Amygdala (tissue), 56 donors: ENCODE measurements at places on chromosomes 4 and X.

- no peak for DNase-seq
Measured at GRCh38 chr4:186887752-186888151, 164.1 kb upstream of the FAT1 start.

GRCh38 chrX:42128020-42128419 lies 204.7 kb upstream of the CASK start:
- no peak for DNase-seq

GRCh38 chrX:107522901-107523300 lies 73.4 kb downstream of the FRMPD3 start:
- no peak for DNase-seq

DNA sequence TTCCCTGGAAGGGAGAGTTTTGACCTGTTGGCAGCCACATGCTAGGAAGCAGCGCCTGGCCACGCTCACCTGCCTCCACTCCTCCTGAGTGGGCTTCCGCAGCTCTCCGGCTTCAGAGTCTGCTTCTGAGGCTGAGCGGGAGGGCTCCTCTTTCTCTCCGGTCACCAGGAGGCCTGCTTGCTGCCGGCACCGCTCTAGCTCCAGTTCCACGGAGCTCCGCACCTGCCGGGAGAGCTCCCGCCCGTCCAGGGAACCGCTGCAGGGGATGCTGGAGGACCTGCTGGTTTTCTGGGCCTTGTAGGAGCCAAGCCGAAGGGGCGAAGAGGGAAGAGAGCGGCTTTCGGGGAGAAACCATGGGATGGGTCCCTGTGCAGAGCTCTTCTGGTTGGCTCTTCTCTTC lies 26.0 kb downstream of the PPEF2 start:
- DNase-seq = no peak

GRCh38 chrX:28178206-28178605 lies 197.0 kb upstream of the DCAF8L1 start:
- DNase-seq = no peak

DNA sequence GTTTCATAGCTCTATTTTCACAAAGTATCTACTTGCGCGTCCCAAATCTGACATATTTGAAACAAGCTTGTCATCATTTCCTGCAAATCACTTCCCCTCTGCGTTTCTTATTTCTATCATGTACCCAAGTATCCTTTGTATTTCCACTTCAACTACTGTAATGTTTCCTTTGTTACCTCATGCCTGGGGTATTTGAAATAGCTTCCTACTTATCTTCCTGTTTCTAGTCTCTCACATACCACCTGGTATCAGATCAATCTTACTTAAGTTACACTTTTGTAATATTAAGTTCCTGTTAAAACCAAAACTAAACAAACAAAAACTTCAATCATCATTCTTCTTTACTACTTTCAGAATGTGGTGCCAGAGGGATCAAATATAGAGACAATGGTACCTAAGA lies 93.6 kb upstream of the SMAD1 start:
- DNase-seq = no peak

- no peak for DNase-seq
Measured at GRCh38 chr4:114595921-114596320, 2.7 kb upstream of the UGT8 start.

GRCh38 chr4:141652161-141652778 lies 15.9 kb downstream of the IL15 start:
- no peak for DNase-seq

- DNase-seq = no peak
Measured at GRCh38 chrX:1248331-1249061, 20.1 kb upstream of the CSF2RA start.

GRCh38 chr4:33062155-33062806 lies 2342.1 kb downstream of the PCDH7 start:
- DNase-seq = no peak

DNA sequence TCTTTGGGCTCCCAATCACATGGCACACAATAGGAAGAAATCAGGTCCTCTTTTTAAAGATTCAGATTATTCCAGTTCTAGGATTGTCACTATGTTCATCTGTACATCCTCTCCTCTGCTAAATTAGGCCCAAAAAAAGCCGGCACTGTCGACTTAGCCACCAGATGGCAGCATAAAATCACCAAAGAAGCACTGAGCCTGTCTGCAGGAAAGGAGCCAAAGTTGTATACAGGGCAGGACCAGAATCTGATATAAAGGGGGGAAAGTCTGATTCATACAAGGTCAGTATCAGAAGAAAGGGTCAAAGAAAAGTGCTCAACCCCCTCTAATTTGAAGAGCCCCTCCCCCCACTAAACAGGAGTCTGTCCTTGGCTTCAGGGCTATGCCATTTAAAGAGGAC lies 292.5 kb downstream of the CHIC1 start:
- DNase-seq = peak; percentile 45

DNA sequence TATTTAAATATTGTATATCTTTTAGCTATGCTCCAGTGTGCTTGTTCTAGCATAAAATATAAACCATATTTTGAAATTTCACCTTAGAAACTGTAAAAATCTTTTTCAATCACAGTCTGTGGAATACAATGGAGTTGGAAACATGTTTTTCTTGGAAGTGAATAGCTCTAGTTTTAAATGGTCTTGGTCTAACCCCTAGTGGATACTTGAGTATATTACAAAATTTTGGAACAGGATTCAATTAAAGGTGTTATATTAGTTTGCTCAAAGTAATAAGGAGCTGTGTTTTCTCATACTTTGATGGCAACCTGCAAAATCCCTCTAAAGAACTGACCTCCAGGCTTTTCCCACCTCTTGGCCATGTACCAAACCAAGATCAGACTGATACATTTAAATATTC lies 48.2 kb downstream of the STK26 start:
- no peak for DNase-seq

GRCh38 chr4:150679018-150679764 lies 97.2 kb downstream of the MAB21L2 start:
- no peak for DNase-seq

GRCh38 chr4:37415845-37416369 lies 171.4 kb downstream of the NWD2 start:
- DNase-seq = no peak

DNA sequence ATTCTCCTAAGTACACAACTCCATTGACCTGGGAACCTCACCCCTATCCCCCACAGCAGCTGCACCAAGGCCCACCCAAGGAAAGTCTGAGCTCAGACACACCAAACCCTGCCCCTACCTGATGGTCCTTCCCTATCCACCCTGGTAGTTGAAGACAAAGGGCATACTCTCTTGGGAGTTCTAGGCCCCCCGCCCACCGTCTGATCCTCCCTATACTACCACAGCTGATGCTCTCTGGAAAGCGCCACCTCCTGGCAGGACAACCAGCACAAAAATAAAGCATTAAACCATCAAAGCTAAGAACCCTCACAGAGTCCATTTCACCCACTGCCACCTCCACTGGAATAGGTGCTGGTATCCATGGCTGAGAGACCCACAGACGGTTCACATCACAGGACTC lies 83.6 kb downstream of the ANAPC10 start:
- DNase-seq = no peak

DNA sequence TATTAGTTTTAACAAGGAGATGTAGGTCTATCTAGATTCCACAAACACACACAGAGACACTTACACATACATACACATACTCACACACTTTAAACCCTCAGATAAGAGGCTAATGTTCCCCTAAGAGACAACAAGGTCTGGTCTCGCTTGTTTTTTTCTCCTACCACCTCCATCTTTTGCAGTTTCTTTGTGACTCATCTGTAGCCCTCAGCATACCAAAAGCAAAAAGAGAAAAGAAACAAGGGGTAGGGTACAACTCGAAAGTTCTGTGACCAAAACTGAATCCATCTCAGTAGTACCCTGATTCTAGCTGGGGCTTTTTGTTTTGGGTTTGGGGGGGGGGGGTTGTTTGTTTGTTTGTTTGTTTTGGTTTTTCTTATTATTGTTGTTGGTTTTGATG lies 12.2 kb upstream of the EXOSC9 start:
- DNase-seq = no peak

- no peak for DNase-seq
Measured at GRCh38 chr4:64144994-64145393, 264.3 kb downstream of the TECRL start.

DNA sequence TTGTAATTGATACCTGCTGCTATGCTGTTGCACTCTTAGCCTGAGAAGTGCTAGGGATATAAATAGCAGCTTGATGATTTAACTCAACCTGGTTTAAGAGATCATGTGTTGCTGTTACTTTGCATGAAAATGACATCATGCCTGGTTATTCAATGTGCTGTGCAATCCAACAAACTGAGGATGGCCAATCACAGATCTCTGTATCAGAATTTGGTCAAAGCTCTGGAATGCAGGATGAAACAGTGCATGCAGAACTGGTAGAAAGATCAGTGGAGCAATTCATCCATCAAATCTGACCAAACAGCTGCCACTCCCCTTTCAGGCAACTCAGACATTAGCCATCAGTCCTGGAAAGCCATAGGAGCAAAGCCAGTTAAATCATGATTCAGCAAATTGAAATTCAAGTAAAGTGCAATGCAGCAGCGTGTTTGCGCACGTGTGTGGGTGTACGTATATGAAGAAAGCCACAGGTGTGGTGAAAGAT lies 160.3 kb upstream of the RASGEF1B start:
- no peak for DNase-seq

- no peak for DNase-seq
Measured at GRCh38 chrX:16140983-16141382, 17.6 kb downstream of the GRPR start.

GRCh38 chr4:146957237-146957636 lies 11.6 kb upstream of the TTC29 start:
- DNase-seq = no peak

DNA sequence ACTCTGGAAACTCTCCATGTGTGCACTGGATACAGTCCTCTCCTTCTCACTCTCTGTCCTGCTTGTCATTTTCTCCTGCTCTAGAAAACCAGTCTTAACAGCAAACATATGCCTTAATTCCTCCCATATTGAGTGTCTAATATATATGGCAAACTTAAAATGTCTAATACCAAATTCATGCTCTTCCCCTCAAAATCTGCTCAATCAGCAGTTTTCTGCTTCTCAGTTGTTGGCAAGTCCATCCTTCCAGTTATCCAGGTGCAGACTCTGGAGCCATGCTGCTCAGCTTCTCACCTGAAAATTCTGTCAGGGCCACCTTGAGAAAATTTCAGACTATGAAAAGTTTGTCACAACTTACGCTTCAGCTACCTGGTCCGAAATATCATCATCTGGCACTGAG lies 3.1 kb upstream of the CENPE start:
- no peak for DNase-seq
